Aorta (tissue), 5 donors: ENCODE measurements at places on chromosomes 7 and 10.

DNA sequence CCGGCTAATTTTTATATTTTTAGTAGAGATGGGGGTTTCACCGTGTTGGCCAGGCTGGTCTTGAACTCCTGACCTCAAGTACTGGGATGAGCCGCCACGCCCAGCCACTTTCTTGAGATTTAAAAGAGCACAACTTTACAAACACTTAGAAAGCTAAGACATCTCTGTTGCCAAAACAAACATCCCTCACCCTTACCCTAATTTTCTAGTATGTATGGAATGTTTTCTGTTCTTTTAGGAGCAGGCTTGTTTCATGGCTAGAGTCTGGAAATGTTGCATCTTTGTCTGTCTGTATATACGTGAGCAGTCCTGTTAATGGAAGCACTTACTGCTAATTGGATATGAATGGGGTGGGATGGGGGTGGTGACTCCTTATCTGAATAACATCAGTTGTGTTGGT is 2.9 kb downstream of the OLAH start:
- no peak for DNase-seq

GRCh38 chr10:59538623-59539022 is 171.0 kb downstream of the SLC16A9 start:
- no peak for DNase-seq

DNA sequence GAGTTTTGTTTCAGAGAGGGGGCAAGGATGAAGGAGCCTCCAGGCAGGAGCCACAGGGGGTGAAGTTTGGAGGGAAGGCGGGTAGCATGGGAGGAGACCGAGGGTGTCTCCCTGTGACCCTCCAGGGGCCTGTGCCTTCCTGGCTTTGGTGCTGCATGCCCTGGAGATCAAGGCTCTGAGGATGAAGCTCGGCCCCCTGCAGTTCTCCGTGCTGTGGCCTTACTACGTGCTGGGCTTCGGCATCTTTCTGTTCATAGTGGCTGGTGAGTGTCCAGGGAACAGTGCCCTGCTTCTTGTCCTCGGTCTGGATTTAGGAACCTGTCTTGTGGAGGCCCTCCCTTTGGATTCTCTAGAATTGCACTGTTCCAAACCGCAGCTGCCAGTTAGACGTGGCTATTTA is 9.2 kb upstream of the ZSCAN25 start:
- no peak for DNase-seq

DNA sequence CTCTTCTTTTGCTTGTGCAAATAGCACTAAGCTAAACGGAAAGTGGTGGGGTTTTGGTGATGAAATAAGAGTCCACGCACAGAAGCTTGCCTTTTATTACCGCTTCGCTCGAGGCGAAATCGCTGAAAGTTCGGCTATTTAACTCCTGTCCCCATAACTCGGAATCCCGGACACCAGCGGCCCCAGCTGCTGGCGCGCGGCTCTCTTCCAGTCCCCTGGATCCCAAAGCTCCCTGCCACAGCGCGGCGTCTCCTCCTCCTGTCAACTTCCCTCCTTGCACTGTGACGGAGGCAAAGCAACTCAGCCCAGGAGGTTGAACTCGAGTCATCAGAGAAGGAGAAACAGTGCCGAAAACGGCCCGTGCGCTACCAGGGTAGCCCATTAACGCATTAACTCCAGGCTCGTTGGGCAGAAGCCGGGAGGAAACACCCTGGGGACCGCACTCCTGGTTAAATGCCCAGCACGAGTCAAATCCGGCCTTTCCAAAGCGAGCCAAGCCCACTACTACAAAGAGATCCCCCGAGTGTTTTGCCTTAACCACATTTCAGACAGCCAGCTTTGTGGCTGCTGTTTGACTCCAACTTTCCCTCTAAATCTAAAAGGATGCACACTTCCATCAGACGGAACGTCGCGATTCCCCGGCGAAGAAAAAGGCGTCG is 1.3 kb downstream of the SEMA3D start:
- DNase-seq = peak; percentile 89

- DNase-seq = no peak
These were observed 6.0 kb downstream of the ATP6V1F start for GRCh38 chr7:128868624-128869137.

DNA sequence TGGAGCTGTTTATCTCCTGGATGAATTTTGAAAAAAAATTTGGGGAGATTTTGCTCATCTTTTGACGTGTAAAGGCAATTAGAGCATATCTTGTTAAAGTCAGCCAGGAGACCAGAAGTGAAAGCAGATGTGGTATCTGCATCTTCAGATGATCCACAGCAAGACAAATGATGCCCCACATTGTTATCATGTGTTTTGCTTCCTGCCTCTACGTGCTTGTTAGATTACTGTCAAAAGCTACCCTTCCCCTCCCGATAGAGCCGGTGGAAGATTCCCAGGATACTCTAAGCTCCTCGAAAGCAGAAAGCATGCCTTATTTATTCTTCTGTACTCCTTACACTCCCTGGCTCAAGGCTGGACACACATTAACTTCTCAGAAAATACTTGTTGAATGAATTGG is 12.9 kb downstream of the COL17A1 start:
- no peak for DNase-seq

GRCh38 chr10:133139551-133140065 is 20.4 kb upstream of the KNDC1 start:
- peak; percentile 43 for DNase-seq

DNA sequence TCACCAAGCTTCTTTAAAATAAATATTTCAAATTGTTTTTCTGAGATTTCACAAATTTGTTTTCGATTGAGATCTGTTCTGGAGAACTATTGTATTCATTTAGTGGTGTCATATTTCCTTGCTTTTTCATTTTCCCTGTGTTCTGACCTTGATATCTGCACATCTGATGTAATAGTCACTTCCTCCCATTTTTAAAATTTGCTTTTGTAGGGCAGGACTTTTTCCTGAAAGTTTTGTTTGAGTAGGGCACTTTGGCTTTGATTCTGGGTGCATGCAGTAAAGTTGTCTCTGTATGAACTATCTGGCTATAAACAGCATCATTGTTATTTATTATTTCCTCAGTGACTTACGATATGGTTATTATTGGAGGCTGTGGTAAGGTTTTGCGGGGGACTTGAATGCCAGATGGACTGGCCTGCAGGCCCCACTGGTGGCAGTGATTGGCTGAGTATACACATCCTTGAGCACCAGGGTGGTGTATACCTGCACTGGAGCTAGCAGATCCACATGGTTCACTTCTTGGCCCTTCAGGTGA is 83.6 kb downstream of the CSTF2T start:
- no peak for DNase-seq

DNA sequence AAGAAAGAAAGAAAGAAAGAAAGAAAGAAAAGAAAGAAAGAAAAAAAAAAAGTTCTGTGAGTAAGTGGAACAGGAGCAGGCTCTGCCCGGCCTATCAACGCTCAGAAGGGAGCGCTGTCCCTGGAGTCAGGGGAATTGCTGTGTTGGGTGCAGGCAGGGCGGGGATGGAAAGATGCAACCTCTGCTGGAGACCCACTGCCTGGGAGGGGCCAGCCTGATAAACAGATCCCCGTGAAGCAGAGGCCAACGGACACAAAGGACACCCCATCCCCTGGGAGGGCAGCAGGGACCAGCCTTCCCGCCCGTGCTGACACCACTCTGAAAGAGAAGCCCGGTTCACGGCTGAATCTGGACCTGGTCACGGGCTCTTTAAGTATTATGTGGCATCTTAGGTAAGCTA is 54.5 kb downstream of the TCERG1L start:
- peak; percentile 60 for DNase-seq

DNA sequence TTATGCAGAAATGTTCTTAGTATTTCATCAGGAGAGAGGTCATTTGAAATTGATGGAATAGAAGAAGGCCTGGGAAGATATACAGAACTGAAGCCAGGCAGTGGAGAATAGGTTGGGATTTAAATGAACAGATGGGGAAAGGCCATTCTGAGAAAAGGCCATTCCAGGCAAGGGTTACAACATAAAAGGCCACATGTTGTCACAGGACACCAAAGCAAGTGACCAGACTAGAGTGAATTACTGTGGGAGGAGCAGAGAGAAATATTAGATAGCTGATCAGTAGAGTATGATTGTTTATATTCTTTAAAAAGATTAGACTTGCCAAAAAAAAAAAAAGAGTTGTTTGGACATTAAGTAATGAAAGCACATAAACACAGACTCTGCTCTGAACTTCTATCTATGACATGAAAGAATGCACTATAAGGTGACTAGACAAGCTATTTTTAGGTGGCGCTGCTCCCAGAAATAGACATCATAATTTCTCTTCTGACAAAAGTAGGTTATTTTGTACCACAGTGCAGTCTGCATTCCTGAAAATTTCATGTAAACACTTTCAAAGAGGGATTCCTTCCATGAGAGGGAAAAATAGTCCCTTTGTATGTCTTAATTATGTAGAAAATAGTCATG is 55.2 kb upstream of the DKK1 start:
- DNase-seq = no peak

- DNase-seq = no peak
These were observed 48.8 kb upstream of the SMNDC1 start for GRCh38 chr10:110353244-110354119.

GRCh38 chr7:8135417-8135816 is 126.5 kb downstream of the ICA1 start:
- no peak for DNase-seq

DNA sequence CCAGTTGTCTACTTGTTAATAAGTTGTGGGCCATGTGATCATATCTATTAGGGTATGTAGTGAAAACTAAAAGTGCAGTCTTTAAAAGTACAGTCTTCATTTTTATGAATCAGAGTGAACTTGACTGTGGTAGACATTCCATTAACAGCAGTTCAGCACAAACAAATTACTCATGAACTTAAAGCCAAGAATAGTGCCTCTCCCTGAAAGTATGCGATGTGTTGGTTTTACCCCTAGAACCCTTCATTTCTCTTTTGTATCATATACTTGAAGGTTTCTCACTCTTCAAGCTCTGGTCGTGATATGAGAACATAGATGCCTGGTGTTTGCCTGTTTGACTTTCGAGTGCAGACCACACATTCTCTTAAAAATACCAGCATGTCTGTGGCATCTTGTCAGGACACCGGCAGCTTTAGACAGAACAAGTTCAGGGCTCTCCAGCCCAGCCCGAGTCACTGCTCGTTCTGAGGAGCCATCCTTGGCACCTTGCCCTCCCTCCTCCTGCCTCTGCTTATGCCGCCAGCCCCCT is 159.3 kb downstream of the LCOR start:
- DNase-seq = no peak

- no peak for DNase-seq
These were observed 20.7 kb downstream of the MDFIC start for GRCh38 chr7:114942446-114943175.

DNA sequence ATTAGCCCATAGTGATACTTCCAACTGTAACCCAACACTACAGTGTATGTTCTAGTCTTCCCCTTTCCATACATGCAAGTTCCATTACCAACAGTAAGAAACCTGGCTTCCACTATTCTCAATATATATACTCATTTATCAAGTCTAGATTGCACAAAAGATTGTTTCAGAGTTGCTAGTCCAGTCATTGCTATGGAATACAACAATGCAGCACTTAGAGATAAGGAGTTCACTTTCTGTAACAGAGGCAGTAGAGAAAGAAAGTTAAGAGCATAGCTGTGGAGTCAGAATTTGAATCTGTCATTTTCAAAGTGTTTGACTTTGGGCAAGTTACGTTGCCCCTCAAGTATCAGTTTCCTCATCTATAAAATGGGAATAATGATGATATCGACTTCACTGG is 90.1 kb downstream of the RTKN2 start:
- no peak for DNase-seq

DNA sequence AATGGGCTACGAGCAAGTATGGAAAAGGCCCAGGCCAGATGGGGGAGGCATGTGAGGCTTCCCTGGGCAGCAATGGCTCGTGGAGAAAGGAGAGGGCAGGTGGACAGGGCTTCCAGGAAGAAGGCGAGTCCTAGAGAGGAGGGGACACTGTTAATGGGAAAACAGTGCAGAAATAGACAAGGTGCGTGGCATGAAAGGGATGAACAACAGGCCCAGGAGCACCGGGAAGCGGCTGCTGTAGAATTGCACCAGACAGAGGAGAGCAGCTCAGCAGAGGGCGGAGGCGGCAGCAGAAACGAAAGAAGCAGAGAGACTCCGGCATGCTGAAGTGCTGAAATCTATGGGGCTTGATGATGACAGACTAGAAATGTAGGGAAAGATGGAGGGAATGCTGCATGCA is 102.1 kb downstream of the PIP4K2A start:
- DNase-seq = no peak

DNA sequence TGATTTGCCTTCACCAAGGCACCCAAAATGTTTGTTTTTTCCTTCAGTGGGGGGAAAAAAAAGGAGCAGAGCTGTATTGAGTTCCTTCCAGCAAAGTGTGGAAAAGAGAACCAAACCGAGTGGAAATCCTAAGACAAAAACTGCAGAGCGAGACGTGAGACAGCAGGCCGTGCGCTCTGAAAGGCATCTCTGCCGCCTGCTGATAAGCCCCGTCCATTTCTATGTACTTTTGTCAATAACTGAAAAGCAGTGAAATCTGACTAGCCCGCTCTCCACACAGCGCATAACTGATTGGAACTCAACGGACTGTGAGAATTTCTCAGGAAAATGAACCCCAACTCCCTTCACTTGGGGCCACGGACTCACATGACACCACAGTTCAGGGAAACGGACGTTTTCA is 83.2 kb downstream of the COBL start:
- DNase-seq = no peak

- DNase-seq = no peak
These were observed 24.8 kb downstream of the ARL4A start for GRCh38 chr7:12712236-12712635.

DNA sequence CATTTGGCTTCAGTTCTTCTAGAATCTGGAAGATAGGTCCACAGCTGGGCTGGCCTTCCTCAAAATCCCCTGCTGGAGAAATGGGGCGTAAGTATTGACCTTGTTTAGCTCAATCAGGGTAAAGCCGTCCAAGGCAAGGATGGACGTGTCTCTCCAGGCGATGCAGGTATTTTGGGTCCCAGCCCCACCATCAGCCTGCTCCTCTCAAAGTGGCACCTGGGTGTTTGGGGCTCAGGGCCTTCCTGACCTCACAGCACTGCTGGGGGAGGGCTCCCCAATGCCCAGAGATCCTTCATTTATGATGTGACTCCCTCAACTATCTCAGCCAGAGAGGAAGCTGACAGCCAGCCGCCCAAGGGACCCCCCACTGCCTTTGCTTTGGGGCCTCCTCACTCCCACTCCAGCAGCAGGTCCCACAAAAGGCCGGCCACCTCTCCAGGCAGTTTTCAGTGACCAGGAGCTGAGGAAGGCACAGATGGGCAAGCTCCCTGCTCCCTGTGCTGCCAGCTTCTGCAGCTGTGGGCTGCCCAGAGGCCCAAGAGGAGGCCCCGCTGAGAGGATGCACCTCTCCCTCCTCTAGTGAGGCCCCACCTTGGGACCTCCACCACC is 140.0 kb upstream of the TCERG1L start:
- DNase-seq = no peak

DNA sequence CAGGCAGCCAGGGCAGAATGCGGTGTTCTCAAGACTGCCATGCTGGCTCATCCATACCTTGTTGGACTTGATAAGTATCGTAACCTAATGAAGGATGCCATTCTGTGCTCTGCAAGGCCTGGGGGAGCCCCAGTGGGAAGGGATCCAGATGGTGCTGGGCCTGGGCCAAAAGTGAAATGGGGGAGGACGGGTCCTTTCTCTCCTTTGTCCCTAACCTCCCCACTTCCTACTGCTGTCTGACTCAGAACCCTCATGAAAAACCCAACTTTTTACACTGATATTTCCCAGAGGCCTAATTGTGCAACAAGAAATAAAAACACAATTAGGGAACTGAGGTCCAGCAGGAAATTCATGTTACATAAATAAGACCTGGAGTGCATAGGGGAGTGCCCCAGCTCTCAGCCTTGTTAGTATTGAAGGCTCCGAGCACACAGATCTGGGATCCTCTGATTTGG is 193.7 kb upstream of the SVIL start:
- DNase-seq = no peak

- DNase-seq = no peak
These were observed 733.2 kb downstream of the INHBA start for GRCh38 chr7:40969641-40970040.
